ENCODE measurements at places on chromosomes 5 and 9.

- DNase-seq: no peak
Measured at GRCh38 chr5:107501965-107502675, 168.6 kb downstream of the EFNA5 start.

DNA sequence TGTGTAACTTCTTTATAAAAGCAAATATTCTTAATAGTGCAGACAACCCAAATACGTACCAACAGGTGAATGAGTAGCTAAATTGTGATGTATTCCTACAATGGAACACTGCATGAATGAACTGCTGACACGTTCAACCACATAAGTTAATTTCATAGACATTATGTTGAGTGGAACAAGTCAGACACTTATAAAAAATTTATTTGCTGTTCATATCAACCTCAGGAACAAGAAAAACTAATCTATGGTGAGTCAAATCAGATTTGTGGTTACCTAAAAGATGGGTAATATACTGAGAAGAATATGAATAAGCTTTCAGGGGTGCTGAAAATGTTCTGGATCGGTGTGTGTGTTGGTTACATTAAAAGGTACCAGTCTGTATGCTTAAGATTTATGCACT, 35.7 kb downstream of the INVS start:
- DNase-seq: no peak

- no peak for DNase-seq
Measured at GRCh38 chr5:164002628-164003027, 497.2 kb downstream of the MAT2B start.

GRCh38 chr5:58932057-58932612, 349.3 kb downstream of the RAB3C start:
- no peak for DNase-seq

GRCh38 chr9:130237076-130237475, 28.5 kb upstream of the HMCN2 start:
- no peak for DNase-seq

GRCh38 chr5:52998552-52999313, 9.6 kb downstream of the ITGA2 start:
- DNase-seq: no peak

GRCh38 chr9:122807271-122807900, 7.5 kb downstream of the OR1K1 start:
- no peak for DNase-seq

GRCh38 chr5:137101544-137101943, 397.6 kb downstream of the SPOCK1 start:
- no peak for DNase-seq

- DNase-seq: no peak
Measured at GRCh38 chr5:110108520-110108919, 418.8 kb downstream of the MAN2A1 start.

DNA sequence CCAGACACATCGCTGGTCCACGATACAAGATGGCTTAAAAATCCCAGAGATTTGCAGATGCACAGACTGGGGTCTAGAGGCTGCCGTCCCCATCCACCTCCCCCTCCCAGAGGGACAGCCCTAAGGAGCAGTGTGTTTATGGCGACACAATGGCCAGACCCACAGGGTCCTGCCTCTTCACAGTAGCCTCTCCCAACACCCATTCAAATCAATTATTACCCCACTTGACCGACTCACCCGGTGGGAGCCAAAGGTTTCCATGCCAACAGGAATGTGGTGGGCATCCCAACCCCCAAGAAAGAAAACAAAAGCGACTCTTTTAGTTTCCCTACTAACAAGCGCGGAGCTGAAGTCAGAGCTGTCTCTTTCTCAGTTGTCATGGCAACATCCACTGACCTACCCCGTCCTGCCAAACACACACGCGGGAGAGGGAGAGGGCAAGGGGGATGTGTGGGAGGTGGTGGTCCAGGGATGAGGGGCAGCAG, 209.0 kb downstream of the TTLL11 start:
- DNase-seq: peak; percentile 63

DNA sequence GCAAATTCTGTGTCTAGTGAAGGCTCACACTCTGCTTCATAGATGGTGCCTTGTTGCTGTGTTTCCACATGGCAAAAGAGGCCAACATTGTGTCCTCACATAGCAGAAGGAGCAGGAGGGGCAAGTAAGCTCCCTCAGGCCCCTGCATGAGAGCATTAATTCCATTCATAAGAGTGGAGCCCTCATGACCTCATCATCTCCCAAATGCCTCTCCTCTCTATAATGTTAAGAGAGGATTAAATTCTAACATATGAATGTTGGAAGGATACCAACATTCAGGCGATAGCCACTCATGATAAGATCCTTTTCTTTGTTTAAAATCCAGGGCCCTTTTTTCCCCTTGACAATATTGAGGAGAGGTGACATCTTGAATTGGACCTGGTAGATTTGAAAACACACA, 35.2 kb upstream of the PAM start:
- DNase-seq: no peak

- no peak for DNase-seq
Measured at GRCh38 chr5:40960037-40960436, 50.7 kb downstream of the C7 start.

GRCh38 chr5:579211-579610, 32.9 kb upstream of the CEP72 start:
- DNase-seq: no peak

DNA sequence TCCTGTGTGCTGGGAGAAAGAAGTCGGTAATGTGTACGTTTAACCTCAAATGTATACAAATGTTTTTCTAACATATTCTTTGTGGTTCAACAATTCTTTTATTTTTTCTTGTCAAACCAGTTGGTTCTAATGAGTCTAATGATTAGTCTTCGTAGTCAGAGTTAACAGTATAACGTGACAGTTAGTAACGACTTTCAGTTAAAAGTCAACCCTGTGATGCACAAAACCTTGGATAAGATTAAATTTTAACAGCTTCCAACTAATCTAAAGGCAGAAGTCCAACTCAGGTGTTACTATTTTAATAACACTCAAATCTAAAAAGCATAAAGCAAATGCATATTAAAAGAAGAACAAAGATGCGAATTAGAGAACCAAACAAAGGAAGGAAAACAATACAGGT, 47.0 kb downstream of the SEMA6A start:
- no peak for DNase-seq

DNA sequence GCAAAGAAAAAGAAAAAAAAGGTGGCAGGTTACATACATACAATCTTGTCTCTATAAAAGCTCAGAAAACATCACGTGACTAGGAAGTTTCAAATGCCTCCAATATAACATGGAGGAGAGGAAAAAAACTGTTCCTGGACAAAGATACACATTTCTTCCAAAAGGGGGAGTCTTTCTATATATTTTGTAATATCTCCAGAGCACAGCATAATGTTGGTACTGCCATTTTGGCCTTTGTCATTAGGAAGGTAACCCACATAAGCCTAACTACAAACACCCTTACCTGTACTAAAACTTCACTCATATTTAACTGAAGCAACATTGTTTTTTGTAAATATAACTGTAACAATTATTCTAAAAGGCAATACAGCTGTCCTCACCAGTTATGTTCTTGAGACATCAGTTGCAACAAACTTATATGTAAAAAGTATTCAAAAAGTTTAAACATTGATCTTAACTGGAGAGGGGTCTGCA, 1.2 kb upstream of the BTF3 start:
- no peak for DNase-seq

DNA sequence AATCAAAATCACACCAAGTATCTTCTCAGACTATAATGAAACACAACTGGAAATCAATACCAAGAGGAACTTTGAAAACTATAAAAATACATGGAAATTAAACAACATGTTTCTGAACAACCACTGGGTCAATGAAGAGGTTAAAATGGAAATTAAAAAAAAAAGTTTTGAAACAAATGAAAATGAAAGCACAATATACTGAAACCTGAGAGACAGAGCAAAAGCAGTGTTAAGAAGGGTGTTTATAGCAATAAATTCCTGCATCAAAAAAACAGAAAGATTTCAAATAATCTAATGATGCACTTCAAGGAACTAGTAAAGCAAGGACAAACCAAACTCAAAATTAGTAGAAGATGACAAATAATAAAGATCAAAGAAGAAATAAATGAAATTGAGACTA, 92.0 kb downstream of the TMEM232 start:
- DNase-seq: no peak

- no peak for DNase-seq
Measured at GRCh38 chr9:134585746-134586706, 55.6 kb upstream of the COL5A1 start.

All from hippocampal formation (tissue), 2 donors.